Pancreas (tissue), 10 donors: ENCODE measurements at places on chromosomes 11 and 22. TPM values are rescaled to one million over a fixed set of nuclear protein-coding genes. Genes with fewer than 3 reads are reported as not detected.

Gene MRGPRF
- 0.37 TPM for total RNA-seq

Gene GP1BB
- total RNA-seq, result 1.5 TPM

Gene PKNOX2
- 5.3 TPM for total RNA-seq

Gene APOL6
- total RNA-seq, result 2.5 TPM

Gene CLP1
- total RNA-seq, result 6.0 TPM

Gene TMA7B
- total RNA-seq, result not detected

Gene ADORA2A
- 2.7 TPM for total RNA-seq

Gene SLC39A13
- total RNA-seq, result 18.2 TPM

Gene CDPF1
- 4.6 TPM for total RNA-seq

Gene MMP11
- total RNA-seq, result 0.61 TPM

Gene CRYAB
- 7.2 TPM for total RNA-seq

Gene BCO2
- total RNA-seq, result 3.2 TPM

Gene MOGAT2
- not detected for total RNA-seq

Gene OR8D4
- total RNA-seq, result 1.5 TPM

Gene TENM4
- 0.37 TPM for total RNA-seq

Gene GGTLC2
- total RNA-seq, result not detected

Gene DDT
- 127 TPM for total RNA-seq

Gene LBHD1
- 3.8 TPM for total RNA-seq

Gene GDPD4
- total RNA-seq, result not detected

Gene TYR
- total RNA-seq, result not detected

Gene CD6
- total RNA-seq, result 2.3 TPM

Gene RAB39A
- total RNA-seq, result 0.90 TPM

Gene ASCL2
- 0.56 TPM for total RNA-seq
